ENCODE measurements at places on chromosomes 2 and 18.

- no peak for DNase-seq
These were observed 38.9 kb downstream of the MYCN start for GRCh38 chr2:15979051-15979758.

GRCh38 chr2:206069417-206069816, 16.6 kb downstream of the INO80D start:
- DNase-seq = no peak

DNA sequence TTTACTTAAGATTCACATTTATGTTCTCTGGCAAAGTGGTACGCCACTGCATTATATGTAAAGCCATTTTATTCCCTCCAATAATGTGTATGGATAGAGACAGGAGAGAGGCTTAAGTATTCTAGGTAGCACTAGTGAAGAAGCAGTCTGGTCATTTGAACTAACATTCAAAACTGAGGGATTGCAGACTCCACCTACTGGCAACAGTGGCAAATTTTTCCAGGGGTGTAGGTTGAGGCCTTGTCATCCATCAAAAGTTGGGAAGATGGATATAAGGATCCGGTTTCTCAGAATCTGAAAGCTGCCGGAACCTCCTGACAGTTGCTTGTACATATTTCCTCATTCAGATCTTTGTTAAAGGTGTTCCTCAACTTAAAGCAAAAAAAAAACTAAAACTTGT, 465.5 kb upstream of the FSHR start:
- no peak for DNase-seq

DNA sequence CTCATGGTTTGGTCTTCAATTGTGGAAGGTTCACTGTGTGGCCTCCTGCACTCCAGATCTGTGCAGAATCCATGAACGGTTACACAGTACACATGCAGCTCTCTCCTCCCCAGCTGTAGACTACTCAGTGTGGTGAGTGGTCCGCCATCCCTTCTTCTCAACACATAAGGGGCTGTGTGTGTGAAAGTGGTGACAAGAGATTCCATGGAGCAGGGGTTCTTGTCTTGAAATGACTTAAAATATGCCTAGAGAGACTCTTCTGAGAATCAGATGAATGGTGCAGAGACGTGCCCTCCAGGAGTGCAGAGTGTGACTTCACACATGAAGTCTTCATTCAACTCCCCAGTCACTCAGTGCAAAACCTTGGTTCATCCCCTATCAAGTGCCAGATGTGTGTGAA, 151.0 kb upstream of the COPS8 start:
- no peak for DNase-seq

GRCh38 chr2:197828464-197829135, 24.2 kb downstream of the PLCL1 start:
- DNase-seq = no peak

DNA sequence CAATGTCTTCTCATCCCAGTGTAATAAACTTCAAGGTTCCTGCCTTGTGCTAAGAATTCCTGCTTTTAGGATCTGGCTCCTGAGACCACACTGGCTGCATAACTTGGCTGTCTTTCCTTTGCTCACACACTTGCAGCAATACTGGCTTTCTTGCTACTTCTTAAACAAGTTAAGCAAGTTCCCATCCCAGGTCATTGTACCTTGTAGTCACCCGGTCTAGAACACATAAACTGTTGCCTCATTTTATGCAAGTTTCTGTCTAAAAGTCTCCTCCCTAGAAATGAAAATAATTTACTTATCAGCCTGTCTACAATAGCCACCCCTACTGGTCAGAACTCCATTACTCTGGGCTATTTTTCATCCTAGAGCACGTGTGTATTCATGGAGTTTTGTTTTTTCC, 887.9 kb upstream of the FAM98A start:
- DNase-seq = no peak

DNA sequence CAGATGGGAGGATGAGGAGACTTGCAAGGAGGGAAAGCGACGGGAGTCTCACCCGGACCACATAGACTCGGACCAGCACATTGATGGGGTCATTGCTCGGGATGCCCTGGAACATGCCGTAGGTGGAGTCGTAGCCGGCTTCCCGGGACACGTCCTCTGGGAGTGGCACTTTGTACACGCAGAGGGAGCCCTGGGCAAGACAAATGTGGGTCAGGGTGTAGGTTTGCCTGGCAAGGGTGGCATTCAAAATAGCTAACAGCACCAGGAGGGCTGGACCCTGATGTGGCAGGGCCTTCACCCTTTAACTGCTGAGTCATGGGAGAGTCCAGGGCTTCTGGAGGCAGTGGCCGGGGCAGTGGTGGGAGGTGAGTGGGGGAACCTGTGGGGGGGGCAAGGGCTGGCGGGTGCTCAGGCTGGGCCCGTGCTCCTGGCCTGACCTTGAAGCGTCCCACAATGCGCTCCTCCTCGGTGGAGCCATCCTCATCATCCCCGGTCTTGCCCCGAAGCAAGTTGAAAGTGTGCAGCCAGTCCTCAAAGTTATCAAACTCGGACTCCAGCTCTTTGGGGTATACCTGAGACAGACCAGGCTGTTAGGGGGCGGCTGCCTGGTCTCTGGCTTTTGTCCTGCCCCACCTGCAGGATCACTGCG, 11.1 kb downstream of the OTOF start:
- DNase-seq = no peak

- DNase-seq = no peak
These were observed 4.9 kb downstream of the KCNIP3 start for GRCh38 chr2:95301876-95302641.

GRCh38 chr18:78192054-78192453, 787.6 kb upstream of the SALL3 start:
- DNase-seq = no peak

DNA sequence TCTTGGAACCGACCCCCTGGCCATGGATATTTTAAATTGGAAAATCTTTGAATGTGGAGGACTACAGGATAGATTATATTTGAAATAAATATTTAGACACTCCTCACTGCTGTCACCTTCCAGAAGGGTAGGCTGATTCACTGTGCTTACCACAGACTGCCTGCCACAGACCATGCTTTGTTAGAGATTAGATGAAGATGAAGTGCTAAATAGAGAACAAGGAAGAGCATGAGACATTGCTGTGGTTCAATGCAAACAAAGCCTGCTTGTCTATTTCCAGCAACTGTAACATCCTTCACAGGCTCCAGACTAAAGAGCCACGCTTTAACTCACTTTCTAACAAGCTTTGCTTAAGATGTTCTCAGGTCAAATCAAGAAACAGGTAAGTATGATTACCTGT, 81.0 kb upstream of the TMEM17 start:
- DNase-seq = no peak

- DNase-seq = no peak
These were observed 344.6 kb upstream of the CHAC2 start for GRCh38 chr2:53422979-53423378.

- no peak for DNase-seq
These were observed 180.1 kb upstream of the SALL3 start for GRCh38 chr18:78799382-78800089.

GRCh38 chr2:200252265-200253067, 54.0 kb upstream of the SPATS2L start:
- DNase-seq = no peak
